CD4-positive, alpha-beta T cell treated with Interleukin-17A for 4 hours (primary cell): ENCODE measurements at places on chromosomes 4 and X.
A peak's percentile ranks its signal among the peaks of the same experiment; 100 is the strongest.

DNA sequence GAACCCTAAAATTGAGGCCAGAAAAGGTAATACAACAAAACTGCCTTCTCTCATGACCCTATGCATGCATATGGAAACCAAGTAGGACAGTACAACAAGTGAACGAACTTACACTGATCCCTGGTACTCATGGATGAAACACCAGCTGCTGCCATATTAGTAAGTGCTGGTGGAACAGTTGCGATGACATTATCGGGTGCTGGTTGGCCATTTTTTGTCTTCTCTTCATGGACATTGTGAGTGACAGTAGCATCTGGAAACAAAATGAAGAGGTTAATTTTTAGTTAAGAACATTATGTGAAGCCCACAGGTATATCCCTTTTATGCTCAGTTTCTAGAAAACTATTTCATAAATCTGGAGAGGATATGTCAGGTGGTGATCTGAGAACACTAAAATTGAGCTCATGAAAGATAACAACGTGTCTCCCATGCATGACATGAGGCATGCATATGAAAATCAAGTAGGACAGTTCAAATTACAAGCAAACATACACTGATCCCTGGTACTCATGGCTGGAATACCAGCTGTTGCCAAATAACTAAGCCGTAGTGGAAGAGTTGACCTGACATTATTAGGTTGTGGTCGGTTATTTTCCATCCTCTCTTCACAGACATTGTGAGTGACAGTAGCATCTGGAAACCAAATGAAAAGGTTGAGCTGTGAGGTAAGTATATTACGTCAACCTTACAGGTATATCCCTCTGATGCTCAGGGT lies 74.2 kb upstream of the CT45A1 start:
- DNase-seq = no peak

GRCh38 chrX:38654302-38654701 lies 93.0 kb downstream of the TSPAN7 start:
- DNase-seq = no peak

DNA sequence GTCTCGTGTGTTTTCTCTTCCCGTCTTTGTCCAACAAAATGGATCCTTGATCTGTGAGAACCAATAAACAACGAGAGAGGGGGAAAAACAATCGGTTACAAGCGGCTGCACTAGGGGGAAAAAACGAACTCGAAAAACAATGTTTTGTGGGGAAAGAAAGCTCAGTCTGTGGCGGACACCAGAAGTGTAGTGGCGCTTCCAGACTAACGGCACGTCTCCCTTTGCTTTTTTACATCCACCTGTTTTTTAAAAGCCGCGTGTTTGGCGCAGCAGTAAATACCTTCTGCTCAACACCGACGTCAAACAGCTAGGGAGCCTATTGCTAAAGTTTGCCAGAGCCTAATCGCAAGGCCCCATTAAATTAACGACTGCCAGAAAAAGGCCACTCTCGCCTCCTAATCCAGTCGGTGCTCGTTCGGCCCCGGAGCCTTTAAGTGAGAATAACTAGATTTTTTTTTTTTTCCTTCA lies 3.3 kb downstream of the NKX6-1 start:
- DNase-seq = no peak

DNA sequence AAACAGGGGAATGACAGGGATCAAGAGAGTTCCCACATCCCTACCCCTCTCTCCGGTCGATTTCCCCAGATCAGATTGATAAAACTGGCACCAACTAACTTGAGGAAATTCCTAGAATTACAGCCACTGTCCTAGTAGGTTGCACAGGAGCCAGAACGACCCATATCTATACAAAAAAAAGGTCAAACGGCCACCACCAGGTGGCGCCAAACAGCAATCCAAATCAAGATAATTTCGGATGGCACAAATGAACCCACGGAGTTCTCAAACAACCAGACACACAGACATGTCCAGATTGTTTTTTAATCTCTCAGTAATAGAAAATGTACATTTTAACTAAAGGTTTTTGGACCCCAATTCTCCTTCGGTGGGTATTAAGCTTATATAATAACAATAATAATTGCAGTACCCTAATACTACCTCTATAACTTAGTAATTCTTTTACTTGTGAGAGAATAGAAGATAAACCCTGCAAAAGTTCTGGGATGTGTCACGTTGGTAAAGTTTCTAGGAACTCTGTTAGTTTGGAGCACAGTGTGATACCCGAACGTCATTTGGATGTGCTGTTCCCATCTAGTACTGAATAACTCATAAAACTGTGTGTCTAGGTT lies 212.6 kb downstream of the SPOCK3 start:
- DNase-seq = peak; percentile 61

DNA sequence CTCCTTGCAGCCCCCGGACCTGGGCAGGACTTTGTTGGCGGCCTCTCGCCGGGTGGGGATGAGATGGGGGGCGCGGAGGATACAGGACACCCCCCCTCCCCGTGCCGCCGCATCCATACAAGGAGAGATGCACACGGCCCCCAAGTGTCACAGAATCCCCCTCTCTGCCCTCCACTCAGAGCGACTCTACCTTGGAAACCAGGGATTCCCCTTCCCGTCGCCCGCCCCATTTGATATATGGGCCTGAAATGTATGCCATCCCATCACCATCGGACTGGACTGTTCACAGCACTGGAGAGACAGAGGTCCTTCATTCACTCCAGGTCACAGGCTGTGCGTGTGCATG lies 426 bp downstream of the PORCN start:
- DNase-seq = no peak

DNA sequence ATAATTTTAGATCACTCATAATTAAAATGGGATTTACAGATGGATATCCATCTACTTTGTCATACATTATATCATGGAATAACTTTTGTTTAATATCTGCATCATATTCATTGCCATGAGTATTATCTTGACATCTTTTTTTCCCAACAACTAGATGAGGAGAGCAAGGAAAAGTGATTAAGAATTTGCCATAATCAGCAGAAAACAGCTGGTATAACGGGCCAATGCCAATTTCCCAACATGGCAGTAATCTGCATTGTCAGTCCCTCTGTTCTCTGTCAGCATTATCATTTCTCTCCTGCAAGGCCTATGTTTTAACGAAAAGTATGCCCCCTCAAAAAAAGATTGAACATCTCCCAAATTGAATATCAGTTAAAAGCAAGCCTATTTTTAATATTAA lies 314.0 kb downstream of the FRMPD4 start:
- no peak for DNase-seq

GRCh38 chr4:70670332-70671014 lies 4.2 kb upstream of the JCHAIN start:
- no peak for DNase-seq

DNA sequence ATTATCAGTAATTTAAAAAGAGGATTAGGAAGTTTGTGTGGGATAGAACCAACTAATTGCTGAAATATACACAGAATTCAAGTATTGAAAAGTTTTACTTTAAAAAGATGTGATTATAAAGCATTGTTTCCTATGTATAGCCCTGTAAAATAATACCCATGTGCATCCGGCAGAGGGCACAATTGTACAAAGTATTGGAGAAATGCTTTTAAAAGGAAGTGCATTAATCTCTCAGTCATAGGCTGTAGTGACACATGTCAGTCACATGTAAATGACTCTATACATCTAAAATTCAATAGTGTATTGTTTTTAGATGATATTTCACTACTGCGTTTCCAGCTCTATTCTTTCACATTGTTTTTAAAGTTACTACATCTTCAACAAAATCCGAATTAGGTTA lies 9.7 kb upstream of the GEMIN8 start:
- peak; percentile 77 for DNase-seq

- no peak for DNase-seq
Measured at GRCh38 chrX:103846386-103846785, 14.3 kb upstream of the RAB9B start.

GRCh38 chr4:152864361-152864760 lies 71.8 kb upstream of the FHDC1 start:
- no peak for DNase-seq

GRCh38 chr4:142366769-142367181 lies 479.3 kb downstream of the INPP4B start:
- DNase-seq = no peak

GRCh38 chr4:150136036-150136435 lies 57.8 kb downstream of the DCLK2 start:
- DNase-seq = no peak

DNA sequence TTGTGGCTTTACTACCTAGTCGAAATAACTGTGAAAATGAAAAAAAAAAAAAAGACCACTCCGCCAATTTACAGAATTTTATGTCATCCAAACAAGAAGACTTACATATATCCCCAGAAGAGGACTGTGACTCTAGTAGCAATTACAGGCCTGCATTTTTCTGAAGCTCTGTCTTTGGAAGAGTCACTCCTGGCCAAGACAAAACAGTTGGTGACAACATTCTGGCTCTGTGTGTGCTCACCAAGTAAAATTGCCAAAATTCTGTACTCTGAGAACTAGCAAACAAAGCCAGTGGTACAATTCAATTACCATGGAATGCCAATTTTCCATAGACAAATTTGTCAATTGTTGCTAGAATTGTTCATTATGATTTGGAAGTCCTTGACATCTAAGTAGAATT lies 311.1 kb downstream of the PDGFC start:
- no peak for DNase-seq

GRCh38 chr4:37905533-37906169 lies 14.8 kb downstream of the TBC1D1 start:
- DNase-seq = no peak

GRCh38 chr4:8869002-8869897 lies 2.4 kb downstream of the HMX1 start:
- DNase-seq = no peak
